NB4 (cell line): ENCODE measurements at places on chromosomes 1 and 21.

DNA sequence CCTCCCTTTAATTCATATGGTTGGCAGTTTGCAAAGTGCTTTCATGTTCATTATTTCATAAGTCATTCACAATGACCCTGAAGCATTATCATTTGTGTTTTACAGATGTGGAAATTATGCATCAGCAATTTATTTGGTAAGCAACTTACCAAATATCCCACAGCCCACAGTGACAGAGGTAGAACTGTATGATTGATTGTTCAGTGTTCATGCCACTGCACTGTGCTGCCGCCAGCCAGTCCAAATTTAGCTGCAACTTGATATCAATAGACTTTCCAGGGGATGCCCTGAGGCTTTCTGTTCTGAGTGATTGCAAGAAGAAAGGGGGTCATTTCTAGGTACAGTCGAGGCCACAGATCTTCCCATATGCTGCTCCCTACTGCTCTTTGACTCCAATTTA, 380.3 kb downstream of the PLPP3 start:
- no peak for DNase-seq

DNA sequence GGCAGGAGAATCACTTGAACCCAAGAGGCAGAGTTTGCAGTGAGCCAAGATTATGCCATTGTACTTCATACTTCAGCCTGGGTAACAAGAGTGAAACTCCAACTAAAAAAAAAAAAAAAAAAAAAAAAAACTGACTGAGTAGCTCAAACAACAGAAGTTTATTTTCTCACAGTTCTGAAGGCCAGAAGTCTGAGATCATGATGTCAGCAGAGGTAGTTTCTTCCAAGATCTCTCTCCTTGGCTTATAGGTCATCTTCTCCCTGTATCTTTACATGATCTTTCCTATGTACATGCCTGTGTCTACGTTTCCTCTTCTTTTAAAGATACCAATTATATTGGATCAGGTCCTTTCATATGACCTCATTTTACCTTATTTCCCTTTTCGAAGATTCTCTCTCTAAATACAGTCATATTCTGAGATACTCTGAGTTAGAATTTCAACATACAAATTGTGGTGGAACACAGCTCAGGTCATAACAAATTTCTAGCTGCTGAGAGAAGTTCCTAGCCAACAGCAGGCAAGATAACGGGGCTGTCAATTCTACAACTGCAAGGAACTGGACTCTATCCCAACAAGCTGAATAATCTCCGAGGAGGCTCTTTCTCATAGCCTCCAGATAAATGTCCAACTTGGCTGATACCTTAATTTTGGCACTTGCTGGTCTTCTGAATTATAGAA, 187.7 kb upstream of the ADAMTS5 start:
- DNase-seq: no peak

DNA sequence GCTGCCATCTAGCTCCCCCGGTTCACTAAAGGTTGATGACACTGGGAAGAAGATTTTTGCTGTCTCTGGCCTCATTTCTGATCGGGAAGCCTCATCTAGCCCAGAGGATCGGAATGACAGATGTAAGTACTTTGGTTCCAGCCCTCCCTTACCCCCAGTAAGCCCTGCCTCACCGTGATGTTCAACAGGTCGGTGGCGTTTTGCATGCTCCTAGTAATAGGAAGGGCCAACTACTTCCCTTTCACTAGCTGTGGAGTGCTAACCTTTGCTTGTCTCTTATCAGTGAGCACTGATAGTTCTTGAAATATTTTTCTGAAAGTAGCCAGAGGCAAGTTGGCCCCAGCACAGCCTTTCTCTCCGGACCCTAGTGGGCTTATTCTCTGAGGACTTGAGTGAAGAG, 7.5 kb downstream of the RNF220 start:
- DNase-seq: no peak

DNA sequence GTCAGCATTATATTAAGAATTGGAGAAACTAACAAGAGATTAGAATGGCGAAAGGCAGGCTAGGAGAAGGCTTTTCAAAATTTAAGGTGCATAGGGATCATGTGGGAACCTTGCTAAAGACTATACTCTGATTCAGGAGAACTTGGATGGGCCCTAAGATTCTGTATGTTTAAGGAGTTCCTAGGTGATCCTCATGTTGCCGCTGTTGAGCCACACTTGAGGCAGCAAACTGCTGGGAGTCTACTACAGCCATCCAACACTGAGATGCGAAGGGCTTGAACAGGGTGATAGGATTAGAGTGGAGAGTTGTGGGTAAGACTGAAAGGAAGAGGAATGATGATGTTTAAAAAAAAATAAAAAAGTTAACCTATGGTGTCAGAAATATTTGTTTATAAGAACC, 1013.2 kb downstream of the MRPL39 start:
- DNase-seq: no peak

- DNase-seq: no peak
Measured at GRCh38 chr1:79190074-79190473, 183.5 kb upstream of the ADGRL4 start.

GRCh38 chr1:67955591-67955990, 94.8 kb downstream of the DIRAS3 start:
- DNase-seq: no peak

DNA sequence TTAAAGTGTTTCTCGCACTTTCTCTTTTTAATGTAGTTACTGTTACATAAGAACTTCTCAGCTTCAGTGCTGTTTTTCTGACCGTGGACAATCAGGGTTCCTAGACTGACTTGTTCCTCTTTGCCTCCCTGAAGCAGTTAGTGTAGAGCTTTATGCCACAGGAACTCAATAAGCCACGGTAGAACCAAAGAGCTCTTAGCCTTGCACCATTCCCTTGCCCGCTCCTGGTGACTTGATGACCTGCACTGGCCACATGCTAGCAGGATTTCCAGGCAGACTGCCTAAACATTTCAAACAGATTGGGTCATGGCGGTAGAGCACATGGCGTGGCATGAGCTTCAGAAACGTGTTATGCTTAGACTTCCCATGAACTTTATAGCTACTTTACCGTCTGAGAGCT, 18.8 kb upstream of the FASLG start:
- DNase-seq: peak; percentile 39

GRCh38 chr1:41773842-41774241, 144.9 kb downstream of the HIVEP3 start:
- DNase-seq: no peak

GRCh38 chr1:191366686-191367085, 791.6 kb upstream of the RGS18 start:
- no peak for DNase-seq

DNA sequence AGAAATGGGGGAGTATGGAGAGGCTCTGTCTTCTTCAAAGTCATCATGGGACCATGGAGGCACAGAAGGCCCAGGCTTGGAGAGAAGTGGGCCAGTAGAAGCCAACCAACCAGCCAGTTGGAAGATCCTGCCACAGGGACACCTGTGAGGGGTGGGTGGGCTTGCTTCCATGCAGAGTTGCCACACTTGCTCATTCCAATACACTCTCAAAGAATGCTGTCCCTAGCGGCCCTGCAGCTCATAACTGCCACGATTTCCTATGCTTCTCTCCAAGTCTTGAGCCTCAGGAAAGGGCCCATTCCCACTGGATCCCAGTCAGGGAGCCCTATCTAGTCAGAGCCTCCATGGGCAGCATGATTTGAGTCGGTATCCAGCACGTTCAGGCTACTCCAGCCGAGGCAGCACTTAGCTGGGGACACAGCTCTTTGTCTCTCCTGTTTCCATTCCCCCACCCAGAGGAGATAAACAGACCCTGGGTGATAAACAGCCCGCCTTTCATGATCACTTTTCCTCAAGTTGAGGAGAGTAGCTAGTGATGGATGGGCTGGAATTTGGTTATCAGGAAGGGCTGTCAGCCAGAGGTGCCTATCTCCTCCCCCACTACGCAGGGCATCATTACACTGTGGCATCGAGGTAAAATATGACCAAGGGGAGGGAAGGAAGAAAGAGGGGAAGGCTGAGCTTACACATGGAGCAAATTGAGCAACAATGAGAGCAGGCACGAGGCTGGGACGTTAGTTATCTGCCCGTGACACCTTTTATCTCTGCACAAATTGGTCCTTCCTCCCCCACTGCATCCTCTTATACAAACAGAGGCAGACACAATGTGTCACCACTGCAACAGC, 64.6 kb downstream of the ERI3 start:
- DNase-seq: no peak

DNA sequence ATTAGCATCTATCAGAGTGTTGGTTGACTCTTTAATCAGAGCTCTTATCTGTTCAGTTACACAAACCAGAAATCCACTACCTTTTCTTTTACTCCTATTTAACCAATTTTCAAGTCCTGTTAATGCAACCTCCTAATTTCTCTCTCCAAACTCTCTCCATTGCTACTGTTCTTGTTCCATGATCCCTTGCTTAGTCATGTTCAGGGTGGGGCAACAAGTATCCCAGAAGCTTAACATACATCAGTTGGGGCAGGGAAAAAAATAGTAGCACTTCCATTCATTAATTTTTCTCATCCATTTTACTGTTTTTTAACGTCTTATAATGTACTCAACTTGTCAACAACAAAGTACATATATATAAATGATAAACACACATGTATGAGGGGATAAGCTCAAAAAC, 111.2 kb upstream of the LBR start:
- DNase-seq: no peak

DNA sequence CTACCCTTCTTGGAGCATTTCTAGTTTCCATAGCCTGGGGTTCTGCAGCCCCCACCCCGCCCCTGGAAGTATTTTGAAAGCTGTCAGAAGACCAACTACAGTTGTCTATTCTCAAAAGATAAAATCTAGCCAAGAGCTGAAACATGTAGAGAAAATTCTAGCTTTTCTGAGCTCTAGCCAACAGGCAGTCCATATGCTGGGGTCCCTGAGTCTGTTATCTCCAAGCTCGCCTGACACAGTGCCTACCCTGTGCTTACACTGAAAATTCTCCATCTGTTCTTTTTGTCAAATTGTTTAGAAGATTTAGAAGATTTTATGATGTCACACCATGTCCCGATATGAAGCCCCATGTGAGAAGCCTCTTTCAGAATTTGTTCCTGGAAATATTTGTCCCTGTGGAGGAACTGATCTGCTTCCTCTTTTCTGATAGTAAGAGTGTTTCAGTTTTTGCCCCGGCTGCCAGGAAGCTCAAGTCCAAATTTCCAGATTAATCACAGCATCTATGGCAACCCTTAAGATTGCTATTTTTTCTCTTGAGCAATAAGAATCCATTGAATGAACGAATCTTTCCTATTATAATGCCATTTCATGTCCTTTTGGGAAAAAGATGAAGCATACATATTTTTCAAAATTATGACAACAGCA, 23.7 kb upstream of the CSF3R start:
- DNase-seq: no peak

- DNase-seq: no peak
Measured at GRCh38 chr1:29319300-29320110, 83.2 kb downstream of the PTPRU start.

- no peak for DNase-seq
Measured at GRCh38 chr1:30762930-30763650, 5.5 kb upstream of the LAPTM5 start.

- DNase-seq: no peak
Measured at GRCh38 chr1:38331496-38332210, 285.1 kb upstream of the POU3F1 start.

DNA sequence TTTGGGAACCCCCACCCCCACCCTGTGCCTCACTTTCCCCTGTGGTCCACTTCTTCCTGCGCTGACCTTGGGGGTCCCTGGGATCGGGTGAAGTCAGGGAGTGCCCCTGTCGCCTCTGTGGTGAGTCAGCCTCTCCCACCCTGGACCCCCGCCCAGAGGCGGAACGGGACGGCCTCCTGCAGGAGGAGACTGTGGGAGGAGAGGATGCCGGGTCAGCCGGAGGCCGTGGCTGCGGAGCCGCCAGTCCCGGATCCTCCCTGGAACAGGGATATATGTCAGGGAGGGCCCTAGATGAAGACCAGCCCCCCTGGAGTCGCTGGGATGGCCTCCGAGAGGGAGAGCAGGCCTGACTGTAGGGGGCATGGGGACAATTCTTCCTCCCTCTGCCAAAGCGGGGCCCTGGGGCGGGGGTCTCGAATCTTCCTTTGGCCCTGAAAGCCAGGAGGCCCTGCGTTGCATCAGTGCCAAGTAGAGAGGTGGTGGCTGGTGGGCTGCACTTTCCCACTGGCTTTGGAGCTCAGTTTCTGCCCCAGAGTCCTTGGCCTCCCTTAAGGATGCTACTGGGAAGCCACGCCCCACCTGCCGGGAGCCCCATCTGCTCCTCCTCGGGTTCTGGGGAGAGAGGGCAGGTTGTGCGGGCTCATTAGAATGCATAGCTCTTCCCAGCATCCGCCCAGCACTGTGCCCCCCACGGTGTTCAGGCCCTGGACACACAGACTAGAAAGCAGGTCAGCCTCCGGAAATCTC, 930 bp downstream of the ARHGEF10L start:
- DNase-seq: no peak

GRCh38 chr21:42248241-42248640, 29.3 kb downstream of the ABCG1 start:
- DNase-seq: no peak

DNA sequence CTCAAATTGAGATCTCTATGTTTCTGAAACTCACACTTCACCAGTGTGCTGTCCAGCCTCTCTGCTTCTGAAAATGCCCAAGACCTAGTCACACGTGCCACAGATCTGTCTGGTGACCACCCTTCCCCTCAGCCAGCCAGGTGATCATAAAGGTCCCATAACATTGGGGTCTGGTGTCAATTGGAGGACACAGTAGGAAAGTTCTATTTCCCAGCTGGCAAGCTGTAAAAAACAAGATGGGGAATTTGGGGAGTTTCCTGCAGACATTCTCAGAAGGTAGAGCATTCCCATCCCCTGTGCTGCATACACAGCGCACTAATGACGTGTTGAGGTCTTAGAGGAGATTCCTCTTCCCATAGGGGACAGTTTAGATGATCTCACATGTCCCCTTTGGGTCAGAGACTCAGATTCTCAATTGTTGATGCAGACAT, 50.1 kb downstream of the RPS6KA1 start:
- no peak for DNase-seq

DNA sequence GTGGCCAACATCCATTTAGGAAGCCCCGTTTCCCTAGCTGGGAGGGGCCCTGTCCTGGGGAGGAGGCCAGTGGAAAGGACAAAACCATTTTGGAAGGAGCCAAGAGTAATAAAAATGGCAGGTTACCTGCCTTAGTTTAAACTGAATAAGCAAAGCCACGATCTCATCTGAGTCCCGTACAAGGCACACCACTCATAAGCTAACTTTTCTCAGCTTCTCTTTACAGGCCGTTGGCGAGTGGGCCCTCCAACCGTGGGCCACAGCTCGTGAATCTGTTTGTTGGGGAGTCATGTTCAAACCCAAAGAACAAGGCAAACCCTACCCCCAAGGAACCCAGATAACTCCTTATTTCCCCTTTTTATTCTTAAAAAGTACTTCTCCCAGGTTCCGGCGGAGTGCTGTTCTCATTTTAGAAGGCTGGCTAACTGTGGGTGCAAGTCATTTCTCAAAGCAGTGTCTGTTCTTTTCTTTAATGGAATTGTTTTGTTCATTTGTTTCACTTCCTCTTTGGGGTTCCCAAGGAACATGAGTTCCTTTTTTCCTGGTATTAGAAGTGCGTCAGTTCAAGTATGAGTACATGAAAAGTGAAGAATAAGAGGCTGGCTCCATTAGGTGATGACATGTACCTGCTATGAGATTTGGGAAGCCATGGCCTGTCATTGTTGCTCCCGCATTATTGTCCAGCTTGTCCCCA, 89.0 kb downstream of the PSMG1 start:
- peak; percentile 67 for DNase-seq

GRCh38 chr1:28205243-28205642, 27.6 kb downstream of the DNAJC8 start:
- no peak for DNase-seq
